Stimulated activated CD4-positive, alpha-beta T cell treated with anti-CD3 and anti-CD28 coated beads, TNF-alpha, amount 100 ng/mL, for 1 hour (primary cell): ENCODE measurements at places on chromosomes 5 and 9.

DNA sequence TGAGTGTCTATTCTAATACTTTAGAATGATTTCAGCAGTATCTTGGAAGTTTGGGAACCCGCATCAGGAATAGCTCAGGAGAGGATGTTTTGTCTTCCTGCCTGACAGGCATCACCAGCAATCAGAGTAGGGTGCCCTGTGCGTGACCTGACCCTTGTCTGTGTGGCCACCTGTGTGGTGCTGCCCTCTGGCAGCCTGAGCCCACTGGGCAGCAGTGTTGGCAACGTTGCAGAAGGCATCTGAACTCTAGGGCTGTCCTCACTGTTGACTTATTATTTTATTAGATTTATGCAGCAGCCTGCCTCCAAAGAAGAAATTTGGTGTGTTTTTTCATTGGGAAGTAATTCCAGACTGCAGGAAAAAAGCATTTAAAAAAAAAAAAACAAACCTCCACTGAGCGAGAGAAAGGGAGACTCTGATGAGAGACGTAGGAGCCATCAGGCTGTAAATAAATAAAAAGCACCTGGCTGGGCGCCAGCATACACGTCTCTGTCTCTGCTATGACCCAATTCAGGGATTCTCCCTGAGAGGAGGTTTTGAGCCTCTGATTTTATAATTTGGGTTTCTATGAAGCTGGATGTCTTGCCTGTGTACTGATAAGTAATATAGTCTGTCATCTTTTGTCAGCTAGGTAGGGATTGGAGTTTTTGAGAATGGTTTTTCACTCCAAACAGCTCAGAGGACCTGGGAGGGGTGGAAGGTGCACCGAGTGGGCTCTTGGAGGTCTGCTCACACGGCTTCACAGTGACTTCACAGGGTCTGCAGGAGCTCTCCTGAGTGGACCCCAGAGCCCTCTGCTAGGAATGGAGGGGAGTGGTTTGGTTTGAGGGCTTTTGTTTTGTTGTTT lies 49.0 kb downstream of the FAM78A start:
- no peak for DNase-seq

DNA sequence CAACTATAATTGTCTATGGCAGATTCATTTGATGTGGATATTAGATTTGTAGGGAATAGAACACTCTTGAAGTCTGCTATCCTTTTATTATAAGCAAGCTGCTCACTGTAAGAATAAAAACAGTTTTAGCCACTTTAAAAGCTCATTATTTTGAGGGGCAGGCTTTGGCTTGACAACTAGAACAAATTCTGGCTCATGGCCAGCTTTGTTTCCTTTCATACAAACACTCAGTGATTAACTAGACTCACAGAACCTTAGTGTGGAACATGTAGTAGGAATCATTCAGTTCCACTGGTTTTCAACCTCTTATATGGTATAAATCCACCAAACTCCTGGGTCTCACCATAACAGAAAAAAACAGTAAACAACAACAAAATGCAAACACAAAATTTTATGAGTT lies 27.4 kb upstream of the CEP120 start:
- no peak for DNase-seq

- DNase-seq, result no peak
These were observed 6.3 kb downstream of the UCK1 start for GRCh38 chr9:131524665-131525315.

DNA sequence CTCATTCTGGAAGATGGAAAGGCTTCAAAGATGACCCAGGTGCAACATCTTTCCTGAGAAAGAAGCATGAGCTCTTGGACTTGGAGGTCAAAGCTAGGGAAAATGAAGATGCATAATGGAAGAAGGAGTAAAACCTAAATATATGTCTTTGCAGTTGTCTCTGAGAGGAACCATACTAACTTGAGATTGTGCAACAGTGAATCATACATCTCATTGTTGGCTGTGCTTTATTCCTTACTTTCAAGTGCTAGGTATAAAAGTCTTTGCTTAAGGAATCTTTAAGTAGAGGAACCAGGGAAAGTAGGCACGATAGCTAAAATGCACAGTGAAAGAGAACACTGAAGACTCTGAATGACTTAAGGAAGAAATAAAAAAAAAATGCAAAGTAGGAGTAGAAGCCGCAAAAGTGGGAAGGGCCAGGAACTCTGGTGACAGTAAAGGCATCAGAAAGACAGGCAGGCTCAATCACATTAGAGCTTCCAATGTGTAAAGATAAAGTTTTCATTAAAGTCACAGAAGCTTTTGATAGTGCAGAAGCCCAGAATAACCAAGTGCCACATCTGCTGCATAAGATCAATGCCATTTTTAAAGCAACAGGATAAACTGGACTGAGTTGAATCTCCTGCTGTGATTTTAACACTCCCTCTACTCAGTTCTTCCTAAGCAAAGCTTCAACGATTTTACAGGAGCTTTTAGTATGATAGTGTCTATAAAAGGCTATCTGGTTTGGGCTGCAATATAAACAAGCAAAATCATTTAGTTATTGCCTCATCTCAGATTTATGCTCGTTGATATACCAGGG lies 432.3 kb upstream of the EDIL3 start:
- no peak for DNase-seq

DNA sequence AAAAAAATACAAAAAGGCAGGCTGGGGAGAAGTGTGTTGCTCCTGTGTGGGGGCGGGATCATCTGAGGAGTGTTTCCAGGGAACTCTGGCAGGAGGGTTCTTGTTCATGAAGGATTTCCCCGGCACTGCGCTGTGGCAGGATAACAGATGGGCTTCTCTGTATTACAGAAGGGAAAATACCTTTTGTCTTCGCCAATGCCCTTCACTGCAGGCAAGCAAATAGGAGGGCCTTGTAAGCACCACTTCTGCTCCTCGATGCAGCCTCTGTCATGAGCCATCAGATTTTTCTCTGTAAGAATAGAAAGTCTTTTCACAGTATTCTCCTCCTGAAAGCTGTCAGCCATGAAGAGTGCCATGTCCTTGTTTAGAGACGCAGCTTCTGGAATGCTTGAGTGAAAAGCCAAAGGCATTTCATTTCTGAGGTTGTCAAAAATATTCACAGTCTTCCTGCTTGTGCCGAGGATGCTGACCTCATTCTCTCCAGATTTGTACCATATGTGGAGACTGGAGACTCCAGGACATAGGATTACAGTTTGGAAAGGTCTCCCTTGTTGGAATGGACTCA lies 294.0 kb downstream of the YTHDC2 start:
- DNase-seq, result no peak

- DNase-seq, result no peak
These were observed 207.2 kb downstream of the ENC1 start for GRCh38 chr5:74433255-74433895.

DNA sequence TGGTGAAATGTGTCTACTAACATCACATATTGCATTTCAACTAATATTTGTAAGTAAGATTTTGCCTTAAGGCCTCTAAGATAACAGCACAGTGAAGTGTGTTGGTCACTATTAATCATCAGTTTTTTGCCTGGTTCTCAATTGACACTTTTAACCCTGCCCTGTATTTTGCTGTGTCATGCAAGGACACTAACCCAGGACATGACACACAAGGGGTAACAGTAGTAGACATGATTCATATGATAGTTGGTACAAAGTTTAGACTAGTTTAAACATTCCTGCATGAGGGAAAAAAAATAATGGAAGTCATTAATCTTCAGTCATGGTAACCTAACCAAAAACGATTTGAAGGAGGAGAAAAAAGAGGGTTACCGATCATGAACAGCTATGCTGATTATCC lies 207.0 kb downstream of the DEPDC1B start:
- DNase-seq, result no peak

- no peak for DNase-seq
These were observed 37.4 kb downstream of the KCNIP1 start for GRCh38 chr5:170541146-170541769.

- DNase-seq, result no peak
These were observed 66.9 kb downstream of the PRKACG start for GRCh38 chr9:68947015-68947414.
